Activated T-cell treated with anti-CD3 and anti-CD28 coated beads for 24 hours (primary cell): ENCODE measurements at places on chromosomes 4 and X.

GRCh38 chr4:140109737-140110136, 44.2 kb downstream of the MAML3 start:
- DNase-seq: no peak

DNA sequence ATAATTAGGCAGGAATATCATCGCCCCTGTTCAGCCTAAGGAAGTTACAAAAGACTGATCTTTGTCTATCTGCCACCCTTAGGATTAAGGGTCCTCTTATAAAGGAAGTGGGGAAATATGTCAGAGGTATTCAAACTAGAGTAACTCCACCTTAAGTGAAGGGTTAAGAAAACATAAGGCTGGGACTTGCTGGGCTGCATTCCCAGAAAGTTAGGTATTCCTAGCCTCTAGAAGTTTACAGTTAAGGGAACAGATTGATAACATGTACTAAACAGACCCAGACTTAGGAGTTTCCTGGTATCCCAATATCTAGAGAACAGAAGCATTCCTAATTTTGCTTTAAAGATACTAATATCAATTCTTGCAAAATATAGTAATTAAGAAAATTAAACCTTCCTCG, 6.0 kb downstream of the CXCL2 start:
- no peak for DNase-seq

DNA sequence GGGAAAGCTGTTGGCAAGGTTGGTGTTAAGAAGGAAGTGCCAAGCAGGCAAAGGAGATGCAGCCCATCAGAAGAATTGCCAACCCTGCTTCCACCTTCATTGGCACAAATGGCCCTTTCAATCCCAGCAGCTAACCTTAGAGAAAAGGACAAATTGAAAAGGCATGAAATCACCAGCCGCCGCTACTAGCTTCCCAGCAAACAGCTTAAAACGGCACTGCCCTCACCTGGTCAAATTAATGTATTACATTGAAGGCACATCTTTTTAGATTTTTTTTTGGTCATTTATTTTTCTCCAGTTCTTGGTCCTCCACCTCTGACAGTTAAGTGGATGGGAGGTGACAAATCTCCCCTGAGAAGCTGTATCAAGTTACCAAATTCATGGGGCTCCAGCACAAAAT, 51.0 kb upstream of the NHSL2 start:
- DNase-seq: peak; percentile 16

DNA sequence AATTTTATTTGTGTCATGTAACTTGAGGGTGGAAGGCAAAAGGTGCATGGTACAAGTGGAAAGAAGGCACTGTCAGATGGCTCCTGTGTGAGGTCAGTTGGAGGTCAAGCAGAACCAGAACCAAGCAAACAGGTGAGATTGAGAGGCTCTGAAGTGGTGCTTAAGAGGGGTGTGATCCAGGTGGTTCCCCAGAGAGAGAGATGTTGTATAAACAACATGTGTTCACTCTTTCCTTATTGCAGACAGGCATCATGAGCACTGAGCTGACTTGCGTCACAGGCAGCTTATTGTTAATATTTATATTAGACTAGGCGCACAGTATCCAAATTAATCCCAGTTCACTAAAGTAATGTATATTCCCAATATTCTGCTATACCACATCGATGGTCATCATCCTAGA, 56.8 kb downstream of the CXCL13 start:
- no peak for DNase-seq

- no peak for DNase-seq
Measured at GRCh38 chr4:113294908-113295307, 245.5 kb downstream of the ANK2 start.
